ENCODE measurements at places on chromosomes 13 and 19.
A peak's percentile ranks its signal among the peaks of the same experiment; 100 is the strongest.

- no peak for DNase-seq
Measured at GRCh38 chr13:78520425-78520824, 82.9 kb downstream of the POU4F1 start.

DNA sequence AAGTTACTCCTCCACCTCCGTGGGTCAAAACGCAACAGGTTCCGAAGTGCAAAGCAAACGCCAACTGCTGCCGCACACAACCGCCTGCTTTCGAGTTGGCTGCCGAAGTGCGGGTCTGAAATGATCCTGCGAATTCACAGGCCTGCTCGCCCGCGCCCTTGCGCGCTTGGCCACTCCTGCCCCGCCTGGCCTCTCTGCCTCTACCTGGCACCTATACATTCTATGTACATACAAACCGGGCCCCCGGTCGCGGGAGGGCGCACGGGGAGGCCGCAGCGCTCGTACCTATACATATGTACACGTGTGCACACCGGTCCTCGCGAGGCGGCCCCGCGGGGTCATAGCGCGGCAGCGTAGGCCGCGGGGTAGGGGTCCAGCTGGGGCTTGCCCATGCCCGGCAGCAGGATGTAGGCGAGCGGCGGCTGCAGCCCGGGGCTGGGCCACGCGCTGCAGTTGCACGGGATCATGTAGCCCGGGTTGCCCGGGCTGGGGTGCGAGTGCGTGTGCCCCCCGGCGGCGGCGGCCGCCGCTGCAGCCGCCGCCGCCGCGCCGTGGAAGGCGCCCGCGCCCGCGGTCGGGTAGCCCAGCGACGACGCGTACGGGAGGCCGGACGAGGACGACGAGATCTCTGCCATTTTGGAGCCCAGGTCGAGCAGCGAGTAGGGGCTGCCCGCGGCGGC, 1.3 kb downstream of the SOX21 start:
- no peak for DNase-seq

DNA sequence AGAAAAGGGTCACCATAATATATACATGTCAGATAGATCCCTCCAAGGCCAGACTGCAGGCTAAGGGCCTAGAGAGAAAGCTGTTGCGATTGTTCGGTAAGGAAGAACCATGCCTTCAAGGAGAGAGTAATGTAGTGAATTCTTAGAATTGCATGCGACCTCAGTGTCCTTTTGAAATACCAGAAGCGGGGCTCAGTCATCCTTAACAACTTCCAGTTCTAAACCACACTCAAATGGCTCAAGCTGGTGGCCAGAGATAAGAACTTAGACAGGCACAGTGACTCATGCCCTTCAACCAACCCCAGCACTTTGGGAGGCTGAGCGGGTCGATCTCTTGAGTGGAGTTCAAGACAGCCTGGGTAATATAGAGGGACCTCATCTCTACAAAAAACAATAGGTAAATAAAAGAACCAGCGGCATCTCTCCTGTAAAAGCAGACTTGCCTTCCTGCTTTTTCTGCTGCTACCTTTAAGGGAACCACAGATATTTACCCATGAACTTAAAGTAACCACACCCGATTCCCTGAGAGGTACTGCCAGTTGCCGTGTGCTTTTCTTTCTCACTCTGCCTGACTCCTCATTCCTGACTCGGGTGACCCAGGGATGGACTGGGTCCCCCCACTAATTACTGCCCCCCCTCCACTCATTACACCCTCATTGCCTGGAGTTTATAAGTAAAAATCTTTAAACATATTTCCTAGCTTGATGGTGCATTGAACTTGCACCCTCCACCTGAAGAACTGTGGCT, 15.4 kb upstream of the SIGLEC6 start:
- DNase-seq, result no peak

GRCh38 chr19:32396046-32396652, 9.4 kb upstream of the DPY19L3 start:
- DNase-seq, result no peak

DNA sequence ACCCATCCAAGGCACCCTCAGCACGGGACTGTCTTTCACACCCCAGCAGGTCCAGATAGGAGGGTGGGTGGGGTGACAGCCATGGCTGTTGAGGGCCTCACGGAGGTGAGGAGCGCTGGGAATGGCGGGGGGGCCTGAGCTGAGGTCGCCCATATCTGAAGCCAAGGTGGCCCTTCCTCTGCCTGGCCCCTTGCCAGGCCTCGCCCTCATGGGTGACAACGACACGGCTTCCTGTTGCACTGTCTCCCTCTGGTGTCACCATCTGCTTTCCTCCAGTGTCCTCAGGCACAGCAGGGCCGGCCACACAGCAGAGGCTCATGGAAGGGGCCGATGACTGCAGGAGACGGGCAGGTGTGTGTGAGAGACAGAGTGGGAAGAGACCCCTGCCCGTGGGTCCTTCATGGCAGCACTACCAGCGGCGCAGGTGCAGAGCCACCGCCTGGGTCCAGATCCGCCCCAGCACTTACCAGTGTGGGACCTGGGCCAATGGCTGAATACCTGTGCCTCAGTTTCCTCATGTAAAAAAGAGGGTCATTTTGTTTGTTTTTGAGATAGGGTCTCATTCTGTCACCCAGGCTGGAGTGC, 8.1 kb upstream of the NKPD1 start:
- DNase-seq, result no peak

- no peak for DNase-seq
Measured at GRCh38 chr19:50897612-50898011, 13.6 kb downstream of the KLK4 start.

- peak; percentile 64 for DNase-seq
Measured at GRCh38 chr19:58558066-58558622, at the start of gene UBE2M. TSS of gene UBE2M (minus strand) at chr19:58558611. CDS start at chr19:58558381, 230 bp downstream.

DNA sequence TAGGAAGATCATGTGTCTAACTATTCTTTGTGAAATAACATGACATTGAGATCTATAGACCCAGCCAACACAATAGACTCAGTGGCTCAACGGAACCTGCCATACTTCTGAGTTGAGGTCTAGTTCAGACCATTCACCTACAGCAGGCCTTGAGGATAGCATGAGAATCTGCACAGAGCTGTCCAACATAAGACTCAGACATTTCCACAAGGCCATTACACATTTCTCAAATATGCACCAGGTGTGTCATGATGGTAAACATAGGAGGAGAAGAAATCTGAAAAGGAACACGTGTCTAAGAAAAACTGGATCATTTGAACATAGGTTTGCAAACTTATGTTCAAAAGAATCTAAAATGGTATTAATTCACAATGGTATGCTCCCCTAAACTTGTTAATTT, 421.4 kb downstream of the SLITRK6 start:
- DNase-seq, result no peak

- DNase-seq, result no peak
Measured at GRCh38 chr13:110525328-110526319, 35.9 kb downstream of the RAB20 start.

Data from activated CD4-positive, alpha-beta T cell treated with anti-CD3 and anti-CD28 coated beads for 4 hours (primary cell).